ENCODE measurements at places on chromosomes 2 and 18.

- DNase-seq: no peak
Observed at GRCh38 chr2:112463256-112463655, 18.7 kb upstream of the TTL start.

DNA sequence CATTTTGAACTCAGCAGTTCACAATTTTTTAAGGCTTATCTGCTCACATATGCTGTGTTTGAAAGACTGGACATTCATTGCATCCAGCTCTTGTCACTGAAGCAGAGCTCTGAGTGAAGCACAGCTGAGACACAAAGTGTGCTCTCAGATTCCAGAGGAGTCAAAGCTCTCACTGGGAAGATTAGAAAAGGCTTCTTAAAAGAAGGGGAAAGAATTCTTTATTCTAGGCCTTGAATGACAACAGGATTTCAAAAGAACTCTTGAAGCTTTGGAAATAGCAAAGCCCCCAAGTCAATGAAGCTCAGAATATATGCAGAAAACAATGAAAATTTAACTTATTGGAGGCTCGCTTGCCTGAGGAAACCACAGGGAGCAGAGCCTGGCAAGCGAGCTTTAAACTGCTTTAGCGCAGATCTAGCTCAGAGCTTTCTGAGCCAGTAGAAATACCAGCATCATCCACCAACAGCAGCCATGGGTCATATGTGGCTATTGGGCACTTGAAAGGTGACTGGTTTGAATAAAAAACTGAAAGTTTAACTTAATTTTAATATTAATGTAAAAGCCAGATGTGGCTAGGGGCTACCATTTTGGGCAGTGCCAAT lies 369.7 kb downstream of the OSR1 start:
- DNase-seq: no peak

GRCh38 chr2:105929516-105929915 lies 184.8 kb downstream of the NCK2 start:
- DNase-seq: no peak

GRCh38 chr18:35369126-35369525 lies 8.0 kb downstream of the ZNF396 start:
- DNase-seq: no peak

- no peak for DNase-seq
Observed at GRCh38 chr2:136407952-136408318, 290.0 kb upstream of the CXCR4 start.

GRCh38 chr2:6955511-6956136 lies 38.4 kb downstream of the RNF144A start:
- DNase-seq: no peak

GRCh38 chr2:60710707-60711106 lies 45.4 kb upstream of the PAPOLG start:
- no peak for DNase-seq

- DNase-seq: no peak
Observed at GRCh38 chr2:121944072-121944831, 188.8 kb downstream of the TSN start.

GRCh38 chr2:175003875-175004729 lies 1.1 kb downstream of the CHN1 start:
- DNase-seq: no peak

GRCh38 chr2:3398857-3399256 lies 19.4 kb downstream of the TRAPPC12 start:
- DNase-seq: no peak

DNA sequence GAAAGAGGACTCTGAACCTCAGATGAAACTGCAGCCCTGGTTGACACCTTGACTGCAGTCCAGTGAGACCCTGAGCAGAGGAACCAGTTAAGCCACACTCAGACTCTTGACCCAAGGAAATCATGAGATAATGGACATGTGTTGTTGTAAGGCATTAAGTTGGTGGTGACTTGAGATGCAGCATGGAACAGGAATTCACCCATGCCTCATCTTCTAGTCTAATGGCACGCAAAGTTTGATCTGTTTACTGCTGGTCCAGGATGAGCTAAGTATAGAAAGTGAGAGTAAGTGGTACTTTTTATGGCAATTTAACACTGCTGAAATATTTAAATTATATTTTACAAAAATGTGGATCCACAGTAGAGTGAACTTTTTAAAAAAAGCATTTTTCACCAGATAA lies 51.3 kb upstream of the LTBP1 start:
- no peak for DNase-seq

DNA sequence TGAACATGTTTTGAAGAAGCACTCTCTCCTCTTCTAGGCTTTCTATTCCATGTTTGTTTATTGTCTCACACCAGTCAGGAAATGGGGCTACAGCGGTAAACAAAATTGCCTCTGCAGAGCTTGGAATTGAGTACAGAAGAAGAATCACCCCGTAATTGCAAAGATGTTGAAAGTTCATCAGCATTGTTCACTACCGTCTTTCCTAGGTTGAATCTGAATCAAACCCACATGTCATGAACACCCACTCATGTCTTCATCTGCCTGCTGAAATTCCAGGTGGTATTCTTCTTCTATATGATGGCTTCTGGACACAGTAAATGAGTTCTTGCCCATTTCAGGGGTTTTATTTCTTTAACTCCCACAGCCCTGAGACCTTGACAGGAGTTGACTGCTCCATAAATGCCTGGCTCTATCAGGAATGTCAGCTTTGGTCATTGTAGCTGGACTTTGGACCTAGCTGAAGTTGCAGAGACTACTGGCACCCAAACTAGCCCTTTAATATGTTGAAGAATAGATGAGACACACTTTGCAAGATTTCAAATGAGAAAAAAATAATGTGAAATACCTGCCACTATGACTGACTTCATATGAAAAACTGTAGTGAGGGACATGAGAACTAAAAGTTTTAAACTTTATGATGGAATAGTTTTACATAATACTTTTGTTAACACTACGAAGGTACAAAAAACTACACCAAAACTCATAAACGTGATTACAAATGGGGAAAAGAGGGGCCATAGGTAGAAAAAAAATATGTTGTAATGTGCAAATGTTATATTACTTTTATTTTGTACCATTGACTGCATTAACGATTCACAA lies 1235.3 kb upstream of the ZEB2 start:
- no peak for DNase-seq

GRCh38 chr18:7946734-7947377 lies 379.7 kb downstream of the PTPRM start:
- no peak for DNase-seq

- DNase-seq: no peak
Observed at GRCh38 chr2:71718686-71719085, 265.3 kb downstream of the DYSF start.

- DNase-seq: no peak
Observed at GRCh38 chr18:30572214-30572613, 470.3 kb downstream of the DSC3 start.

DNA sequence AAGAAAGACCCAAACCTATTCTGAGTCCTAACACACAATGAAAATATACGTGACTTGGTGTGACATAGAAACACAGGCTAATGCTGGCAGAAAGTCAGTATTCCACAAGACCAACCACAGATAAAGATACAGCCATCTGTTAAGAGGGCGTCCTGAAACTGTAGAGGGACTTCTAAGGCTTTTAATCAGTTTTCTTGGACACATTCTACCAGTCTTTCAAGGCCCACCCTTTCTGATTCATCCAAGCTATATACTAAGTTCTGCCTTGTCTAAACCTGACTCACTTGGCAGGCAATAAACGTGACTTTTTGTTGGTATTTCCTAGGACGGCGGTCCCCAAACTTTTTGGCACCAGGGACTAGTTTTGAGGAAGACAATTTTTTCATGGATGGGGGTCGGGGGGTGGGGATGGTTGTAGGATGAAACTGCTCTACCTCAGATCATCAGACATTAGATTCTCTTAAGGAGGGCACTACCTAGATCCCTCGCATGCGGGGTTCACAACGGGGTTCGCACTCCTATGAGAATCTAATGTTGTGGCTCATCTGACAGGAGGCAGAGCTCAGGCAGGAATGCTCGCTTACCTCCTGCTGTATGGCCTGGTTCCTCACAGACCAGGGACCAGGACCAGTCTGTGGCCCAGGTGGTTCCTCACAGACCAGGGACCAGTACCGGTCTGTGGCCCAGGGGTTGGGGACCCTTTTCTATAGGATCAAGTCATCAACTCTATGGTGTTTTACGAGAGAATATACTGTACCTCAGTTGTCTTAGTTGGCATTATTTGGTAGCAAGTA lies 61.4 kb downstream of the SP3 start:
- DNase-seq: no peak

DNA sequence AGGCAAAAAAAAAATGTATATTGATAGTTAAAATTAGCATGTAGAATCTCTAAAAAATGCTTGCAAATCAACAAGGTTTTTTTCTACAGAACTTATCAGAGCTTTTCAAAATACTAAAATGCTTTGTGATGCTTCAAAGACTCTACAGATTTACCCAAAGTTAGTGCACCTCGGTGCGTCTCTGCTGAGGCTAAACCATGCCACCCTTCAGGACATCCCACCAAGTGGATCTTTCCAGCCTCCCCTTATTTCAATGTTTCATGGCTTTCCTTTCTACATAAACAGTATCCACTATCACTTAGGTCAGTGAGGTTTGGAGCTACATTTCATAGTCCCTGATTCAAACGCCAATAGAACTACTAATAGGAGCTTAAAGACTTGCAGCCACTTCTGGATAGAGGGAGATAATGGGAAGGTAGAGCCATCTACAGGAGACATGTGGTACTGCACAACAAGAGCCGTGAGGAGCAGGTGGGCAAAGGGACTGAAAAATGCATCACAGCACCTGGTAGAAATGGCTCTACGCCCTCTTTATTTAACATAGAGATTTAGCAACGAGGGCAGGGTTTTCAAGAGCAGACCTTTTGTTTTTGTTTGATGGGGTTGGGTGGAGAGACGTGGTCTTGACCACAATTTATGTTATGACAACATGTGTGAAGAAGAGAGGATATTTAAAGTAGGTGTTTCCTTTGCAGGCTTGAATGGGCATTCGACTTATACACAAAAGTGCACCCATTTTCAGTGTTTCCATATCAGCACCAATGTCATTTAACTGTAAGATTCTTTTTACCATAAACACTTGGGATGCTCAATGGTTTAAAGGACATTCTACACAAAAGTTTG lies 56.1 kb upstream of the SLC35G4 start:
- peak; percentile 13 for DNase-seq

DNA sequence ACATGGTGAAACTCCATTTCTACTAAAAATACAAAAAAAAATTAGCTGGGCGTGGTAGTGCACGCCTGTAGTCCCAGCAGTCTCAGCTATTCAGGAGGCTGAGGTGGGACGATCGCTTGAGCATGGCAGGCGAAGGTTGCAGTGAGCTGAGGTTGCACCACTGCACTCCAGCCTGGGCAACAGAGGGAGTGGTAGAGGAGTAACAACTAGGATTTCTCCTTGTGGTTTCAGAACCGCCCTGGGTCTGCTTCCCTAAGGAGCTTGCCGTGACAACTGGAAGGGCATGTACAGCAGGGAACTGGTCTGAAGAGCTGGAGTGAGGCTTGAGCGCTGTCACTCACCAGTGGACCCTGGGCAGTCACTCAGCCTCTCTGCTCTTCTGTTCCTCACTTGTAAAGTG lies 29.1 kb downstream of the REEP1 start:
- DNase-seq: no peak

GRCh38 chr18:36558234-36558633 lies 260.7 kb downstream of the FHOD3 start:
- DNase-seq: no peak

DNA sequence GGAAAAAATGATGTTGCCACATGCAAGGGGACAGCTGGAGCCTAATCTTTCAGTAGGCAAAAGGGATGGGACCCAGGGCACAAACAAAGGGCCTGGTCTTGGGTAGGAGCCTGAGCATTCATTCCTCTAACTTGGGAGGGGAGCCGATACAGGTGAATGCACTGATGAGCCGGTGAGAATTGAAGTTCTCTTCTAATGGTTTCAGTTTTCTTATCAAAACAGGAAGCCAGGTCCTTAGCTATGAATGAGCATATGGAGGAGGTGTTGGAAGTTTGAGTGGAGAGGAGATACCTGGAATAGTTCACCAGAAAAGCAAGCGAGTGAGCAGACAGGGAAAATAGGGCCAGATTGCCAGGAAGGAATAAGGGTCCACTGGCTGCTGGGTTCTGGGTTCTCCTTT lies 10.1 kb downstream of the DPP4 start:
- DNase-seq: no peak

DNA sequence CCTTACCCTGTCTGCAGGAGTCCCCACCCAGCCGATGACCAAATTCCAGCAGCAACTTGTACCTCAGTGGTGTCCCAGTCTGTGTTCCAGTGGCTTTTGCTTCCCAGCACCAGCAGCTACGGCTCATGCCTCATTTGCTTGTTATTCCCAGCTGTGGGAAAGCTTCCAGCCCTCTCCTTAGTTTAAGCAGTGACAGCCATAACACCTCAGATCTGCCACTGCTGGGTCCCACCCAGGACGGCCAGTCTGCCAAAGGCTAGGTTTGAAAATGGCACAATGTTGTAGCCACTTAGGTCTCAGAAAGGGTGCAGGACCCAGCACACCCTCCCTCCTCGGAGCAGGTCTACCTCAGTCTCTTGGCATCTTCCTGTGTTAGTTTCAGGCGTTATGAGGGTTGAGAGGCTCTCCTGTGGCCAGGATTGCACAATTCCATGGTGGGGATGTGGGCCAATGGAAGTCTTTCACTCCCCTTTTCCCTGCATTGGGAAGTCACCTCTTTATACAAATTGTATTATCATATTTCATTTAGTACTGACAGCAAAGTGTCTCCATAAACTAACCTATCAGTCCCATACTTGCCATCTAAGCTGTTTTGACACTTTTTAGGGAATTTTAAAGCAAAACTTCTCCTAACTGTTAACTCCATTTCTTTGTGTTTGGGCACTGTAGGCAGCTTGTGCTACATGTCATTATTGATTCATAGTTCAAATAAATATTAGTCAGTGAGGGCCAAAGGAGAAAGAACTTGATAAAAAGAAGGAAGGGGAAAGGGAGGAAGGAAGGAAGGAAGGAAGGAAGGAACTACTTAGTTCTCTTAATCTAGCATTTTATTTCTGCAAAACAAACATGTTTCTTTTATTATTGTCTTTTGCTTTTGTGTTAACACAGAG lies 62.9 kb upstream of the FAM110C start:
- DNase-seq: no peak

DNA sequence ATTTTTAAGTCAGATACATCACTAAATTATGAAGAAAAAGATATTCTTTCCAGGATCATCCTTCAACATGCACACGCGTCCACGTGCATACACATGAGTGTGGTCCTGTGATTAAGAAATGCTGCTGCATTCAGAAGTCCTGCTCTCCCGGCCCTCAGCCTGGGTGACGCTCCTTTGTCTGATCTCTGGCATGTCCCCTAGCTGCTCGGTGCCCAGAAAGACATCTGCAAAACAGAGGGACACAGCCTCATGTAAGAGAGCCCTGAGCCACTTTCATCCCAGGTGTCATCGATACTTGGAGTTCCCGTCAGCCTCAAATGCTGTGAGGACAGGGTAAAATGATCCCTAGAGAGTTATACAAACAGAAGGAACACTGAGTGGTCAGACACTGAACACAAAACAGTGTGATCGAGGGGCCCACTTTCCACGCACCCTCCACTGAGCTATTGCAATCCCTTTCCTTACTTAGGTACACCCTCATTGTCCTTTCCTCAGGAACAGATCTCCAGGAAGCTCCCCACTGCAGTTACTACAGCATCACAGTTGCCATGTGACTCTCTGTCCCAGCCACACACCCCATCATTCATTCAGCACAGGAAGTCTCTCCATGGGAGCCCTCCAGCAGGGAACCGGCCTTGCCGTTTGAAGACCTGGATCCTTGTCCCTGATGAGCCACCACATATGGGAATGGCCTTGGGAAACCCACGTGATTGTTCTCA lies 32.1 kb downstream of the CRACDL start:
- DNase-seq: no peak

- no peak for DNase-seq
Observed at GRCh38 chr2:190973726-190974628, 40.0 kb downstream of the STAT1 start.
